ENCODE measurements at places on chromosomes 6 and 20.

- DNase-seq = no peak
These were observed 5.8 kb upstream of the SGK1 start for GRCh38 chr6:134323698-134324097.

GRCh38 chr6:15906420-15907016 lies 222.4 kb upstream of the MYLIP start:
- no peak for DNase-seq

DNA sequence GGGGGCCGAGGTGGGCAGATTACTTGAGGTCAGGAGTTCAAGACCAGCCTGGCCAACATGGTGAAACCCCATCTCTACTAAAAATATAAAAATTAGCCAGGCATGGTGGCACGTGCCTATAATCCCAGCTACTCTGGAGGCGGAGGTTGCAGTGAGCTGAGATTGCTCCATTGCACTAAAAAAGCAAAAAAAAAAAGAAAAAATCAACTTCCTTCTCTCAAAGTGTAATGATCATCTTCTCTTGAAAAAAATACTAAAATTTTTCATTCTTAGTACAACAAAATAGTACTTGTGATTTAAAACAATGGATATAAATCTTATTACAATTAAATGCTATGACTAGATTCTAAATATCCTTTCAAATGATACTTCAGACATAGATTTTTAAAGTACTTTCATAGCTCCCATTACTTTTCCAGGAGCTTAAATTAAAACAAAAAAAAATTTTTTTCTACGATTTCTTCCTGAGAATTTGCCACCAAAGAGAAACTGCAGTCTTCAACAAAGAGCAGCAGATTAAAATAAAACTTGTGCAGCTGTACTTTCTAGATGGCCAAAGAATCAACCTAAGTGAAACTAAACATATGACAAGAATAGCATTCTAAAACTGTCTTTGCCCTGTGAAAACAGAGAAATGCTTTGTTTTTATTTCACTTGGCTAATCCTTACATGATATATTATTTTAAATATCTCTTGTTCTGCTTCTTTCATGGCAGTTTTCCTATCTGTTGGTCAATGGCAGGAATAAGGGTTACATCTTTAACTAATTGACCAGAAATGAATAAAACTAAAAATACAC lies 75.2 kb downstream of the MAP3K5 start:
- no peak for DNase-seq

DNA sequence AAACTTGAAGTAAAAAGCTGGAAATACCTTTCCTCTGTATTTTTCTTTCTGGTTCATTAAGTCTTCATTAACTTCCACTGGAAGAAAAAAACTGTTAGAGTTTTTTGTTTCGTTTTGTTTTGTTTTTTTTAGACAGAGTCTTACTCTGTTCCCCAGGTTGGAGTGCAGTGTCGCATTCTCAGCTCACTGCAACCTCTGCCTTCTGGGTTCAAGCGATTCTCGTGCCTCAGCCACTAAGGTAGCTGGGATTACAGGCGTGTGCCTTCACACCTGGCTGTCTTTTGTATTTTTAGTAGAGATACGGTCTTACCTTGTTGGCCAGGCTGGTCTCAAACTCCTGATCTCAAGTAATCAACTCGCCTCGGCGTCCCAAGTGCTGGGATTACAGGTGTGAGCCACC lies 14.9 kb downstream of the RPF2 start:
- DNase-seq = no peak

DNA sequence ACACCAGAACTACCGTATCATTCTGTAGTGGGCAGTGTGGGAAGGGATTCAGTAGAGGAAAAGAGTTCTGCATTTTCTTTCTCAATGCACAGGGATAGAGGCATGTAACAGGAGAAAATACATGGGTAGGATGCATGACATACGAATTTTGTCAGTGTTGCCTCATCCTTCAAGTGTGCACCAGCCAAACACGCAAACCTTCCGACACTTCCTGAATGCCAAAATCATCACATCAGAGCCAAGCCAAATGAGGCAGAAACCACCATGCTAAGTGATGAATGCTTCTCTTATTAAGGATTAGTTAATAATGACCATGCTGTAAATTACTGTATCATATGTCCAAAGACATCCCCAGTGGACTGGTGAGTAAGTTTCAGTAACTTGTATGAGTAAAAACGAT lies 27.3 kb downstream of the RAMACL start:
- no peak for DNase-seq

DNA sequence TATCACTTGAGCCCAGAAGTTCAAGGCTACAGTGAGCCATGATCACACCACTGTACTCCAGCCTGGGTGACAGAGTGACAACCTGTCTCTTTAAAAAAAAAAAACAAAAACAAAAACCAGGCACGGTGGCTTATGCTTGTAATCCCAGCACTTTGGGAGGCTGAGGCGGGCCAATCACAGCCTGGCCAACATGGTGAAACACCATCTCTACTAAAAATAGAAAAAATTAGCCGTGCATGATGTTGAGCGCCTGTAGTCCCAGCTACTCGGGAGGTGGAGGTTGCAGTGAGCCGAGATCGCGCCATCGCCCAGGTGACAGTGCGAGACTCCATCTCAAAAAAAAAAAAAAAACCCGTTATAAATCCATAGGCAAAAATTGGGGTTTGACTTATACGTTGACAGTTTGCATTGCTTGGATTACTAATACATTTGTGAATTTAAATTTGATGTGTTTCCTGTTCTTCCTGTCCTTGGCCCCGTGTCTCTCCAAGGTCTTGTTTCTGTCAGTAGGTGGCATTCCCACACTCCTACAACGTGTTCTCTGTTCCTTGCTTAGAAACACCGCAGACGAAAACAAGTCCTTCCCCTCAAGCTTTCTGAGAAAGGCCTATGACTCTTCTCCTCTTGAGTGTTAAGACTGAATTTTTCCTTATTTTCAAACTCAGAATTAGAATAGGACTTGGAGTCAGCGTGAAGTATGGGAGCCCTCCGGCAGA lies 147.0 kb downstream of the DTNBP1 start:
- DNase-seq = no peak

- DNase-seq = no peak
These were observed 277.2 kb upstream of the PREP start for GRCh38 chr6:105680131-105680530.

DNA sequence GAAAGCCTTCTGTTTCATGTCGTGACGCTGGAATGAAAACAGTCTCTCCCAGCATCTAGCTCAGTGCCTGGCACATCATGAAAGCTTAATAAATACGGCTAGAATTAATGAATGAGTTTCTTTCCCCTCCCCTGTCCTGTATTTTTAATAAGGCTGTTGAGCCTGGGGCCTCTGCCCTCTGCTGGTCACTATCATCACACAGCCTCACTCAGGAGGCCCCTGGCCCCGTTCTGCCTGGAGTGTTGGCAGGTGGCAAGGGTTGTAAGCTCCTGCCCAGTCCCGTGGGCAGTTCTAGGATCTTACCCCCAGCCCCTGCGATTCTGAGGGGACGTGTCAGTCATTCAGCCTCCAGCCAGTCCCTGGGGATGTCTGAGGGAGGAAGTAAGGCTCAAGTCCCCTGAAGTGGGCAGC lies 41.4 kb downstream of the PHACTR3 start:
- no peak for DNase-seq

- DNase-seq = no peak
These were observed 480 bp downstream of the ABCF1 start for GRCh38 chr6:30571762-30572082.

DNA sequence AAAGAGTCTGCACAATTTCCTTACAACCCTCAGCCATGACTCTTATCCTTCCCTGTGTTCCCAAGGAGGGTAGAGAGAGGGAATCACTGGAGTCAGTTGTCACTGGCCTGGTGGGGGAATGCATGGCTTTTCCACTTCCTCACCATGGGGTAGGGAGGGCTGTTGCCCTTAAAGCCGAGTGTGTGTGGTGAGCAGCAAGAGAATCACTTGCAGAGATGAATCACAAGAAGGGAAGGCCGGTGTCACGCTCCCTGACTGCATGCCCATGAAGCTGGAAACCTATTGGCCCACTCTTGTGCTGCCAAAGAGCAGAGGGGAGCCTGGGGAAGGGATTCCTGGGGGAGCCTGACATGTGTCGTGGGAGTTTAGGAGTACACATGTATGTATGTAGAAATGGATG lies 18.1 kb upstream of the BMP6 start:
- no peak for DNase-seq

DNA sequence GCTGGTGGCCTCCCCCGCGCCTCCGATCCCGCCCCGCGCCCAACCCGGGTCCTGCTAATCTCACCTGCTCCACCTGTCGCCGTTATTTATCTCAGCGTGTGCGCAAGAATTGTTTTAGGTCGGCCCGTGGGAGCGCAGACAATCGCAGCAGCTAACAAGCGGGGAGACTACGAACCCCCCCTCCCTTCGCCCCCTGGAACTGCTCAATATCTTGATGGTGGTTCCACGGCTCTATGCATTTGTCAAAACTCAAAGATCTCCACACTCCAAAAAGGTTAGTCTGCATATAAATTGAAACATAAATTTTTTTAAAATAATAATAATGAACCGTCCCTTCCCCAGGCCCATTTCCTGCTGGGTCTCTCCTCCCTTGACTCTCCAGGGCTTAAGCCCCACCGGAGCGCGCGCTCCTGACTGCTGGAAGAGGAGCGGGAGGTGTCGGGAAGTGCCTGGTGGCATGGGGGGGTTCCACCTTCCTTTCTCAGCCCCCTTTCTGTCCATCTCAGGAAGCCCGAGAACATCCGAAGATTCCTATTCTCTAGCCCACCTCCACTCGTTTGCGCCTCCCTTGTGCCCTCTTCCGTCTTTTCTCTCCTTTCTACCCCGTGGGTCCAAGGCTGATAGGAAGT lies 1.6 kb upstream of the MDGA1 start:
- no peak for DNase-seq

DNA sequence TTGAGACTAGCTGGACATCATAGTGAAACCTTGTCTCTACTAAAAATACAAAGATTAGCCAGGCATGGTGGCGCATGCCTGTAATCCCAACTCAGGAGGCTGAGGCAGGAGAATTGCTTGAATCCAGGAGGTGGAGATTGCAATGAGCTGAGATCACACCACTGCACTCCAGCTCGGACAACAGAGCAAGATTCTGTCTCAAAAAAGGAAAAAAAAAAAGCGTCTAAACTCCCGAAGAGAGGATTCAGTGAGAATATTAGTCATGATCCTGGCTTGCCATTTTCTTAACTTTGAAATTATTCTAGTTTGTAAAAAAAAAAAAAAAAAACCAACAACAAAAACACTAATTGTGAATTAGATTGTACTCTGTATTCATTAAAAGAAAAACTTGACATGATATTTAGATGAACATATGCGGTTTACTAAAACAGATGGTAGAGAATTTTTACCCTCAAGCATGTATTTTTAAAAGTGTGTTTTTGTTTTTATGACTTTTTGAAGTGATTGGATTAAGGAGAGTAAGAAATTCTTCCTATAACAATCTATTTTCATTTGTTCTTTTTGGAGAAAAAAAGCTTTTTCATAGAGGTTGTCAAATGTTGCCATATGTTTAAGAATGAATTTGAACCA lies 80.7 kb downstream of the UST start:
- no peak for DNase-seq

GRCh38 chr6:2542101-2542857 lies 208.4 kb downstream of the MYLK4 start:
- no peak for DNase-seq

DNA sequence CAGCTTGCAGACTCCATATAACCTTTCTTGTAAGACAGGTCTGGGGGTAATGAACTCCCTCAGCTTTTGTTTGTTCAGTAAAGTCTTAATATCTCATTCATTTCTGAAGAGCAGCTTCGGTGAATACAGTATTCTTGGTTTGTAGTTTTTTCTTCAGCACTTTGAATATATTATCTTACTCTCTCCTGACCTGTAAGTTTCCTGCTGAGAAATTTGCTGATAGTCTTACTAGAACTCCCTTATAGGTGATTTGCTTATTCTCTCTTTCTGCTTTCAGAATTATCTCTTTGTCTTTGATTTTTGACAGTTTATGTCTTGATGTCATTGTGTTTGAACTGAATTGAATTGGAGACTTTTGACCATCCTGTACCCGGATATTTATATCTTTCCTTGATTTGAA lies 35.3 kb upstream of the SLC22A3 start:
- DNase-seq = no peak

- no peak for DNase-seq
These were observed 311.1 kb downstream of the CDC5L start for GRCh38 chr6:44698602-44699001.

DNA sequence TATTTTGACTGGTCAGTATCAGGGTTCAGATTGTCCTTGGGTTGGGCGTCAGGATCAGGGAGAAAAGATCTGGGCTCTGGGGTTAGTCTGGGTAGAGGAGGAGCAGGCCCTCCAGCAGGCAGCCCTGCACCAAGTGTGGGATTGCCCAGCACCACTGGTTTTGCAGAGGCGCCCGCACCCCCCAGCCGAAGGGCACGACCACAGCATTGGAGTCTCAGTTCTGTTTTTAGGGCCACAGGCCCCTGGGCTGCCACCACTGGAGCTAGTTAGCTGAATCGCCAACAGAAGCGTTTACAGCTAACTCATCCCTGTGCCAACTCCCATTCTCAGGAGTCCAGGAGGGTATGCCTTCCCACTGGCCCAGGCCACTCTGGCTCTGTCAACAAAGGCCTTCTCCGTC lies 84.2 kb downstream of the TCP11 start:
- DNase-seq = no peak

- no peak for DNase-seq
These were observed 155.8 kb downstream of the WDR27 start for GRCh38 chr6:169545982-169546381.

- DNase-seq = no peak
These were observed 220.4 kb downstream of the FARS2 start for GRCh38 chr6:5481750-5482149.

GRCh38 chr6:143936778-143937667 lies 71.0 kb downstream of the PLAGL1 start:
- DNase-seq = no peak

- DNase-seq = no peak
These were observed 16.6 kb downstream of the ADTRP start for GRCh38 chr6:11761744-11762620.

GRCh38 chr20:957544-957943 lies 41.4 kb upstream of the ANGPT4 start:
- DNase-seq = no peak

GRCh38 chr6:154731296-154732218 lies 1.7 kb upstream of the SCAF8 start:
- DNase-seq = no peak

- no peak for DNase-seq
These were observed 133.0 kb upstream of the ATXN1 start for GRCh38 chr6:16894301-16894700.

- no peak for DNase-seq
These were observed 23.9 kb upstream of the DACT2 start for GRCh38 chr6:168343239-168344150.

DNA sequence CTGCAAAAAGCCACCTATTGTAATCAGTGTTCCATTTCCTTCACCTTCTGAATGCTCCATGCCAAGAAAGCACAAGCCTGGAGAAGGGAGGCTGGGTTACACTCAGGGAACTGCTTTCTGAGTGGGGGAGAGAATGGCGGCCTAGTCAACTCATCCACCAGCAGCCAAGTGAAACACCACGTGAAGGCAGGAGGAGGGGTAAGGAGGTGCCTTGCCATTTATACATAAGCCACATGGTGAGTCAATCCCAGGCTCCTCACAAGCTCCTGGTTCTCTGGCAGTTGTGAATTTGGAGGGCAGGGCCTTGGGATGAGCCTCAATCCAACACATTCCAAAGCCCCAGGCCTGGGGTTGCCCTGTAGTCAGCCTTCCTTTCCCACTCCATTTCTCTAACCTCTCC lies 149.4 kb downstream of the CD24 start:
- no peak for DNase-seq
